ENCODE measurements at places on chromosomes 3 and 15.

DNA sequence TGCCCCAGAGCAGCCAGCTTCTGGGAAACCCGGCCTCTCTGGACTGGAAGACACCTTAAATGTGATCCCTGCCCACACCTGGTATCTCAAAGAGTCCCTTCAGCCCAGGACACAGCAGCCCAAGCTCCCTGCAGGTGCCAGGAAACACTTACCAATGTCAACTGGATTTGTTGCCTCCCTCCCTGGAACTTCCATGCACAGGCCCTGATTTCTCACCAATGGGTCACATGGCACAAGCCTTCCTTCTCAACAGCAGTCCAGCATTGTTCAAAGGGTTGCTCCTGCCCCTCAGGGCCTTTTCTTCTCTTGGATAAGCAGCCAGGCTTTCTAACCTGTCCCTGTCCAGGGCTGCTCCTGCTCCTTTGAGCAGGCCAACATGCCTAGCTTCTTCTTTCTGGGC lies 31.6 kb downstream of the ANP32A start:
- no peak for DNase-seq

- no peak for DNase-seq
Observed at GRCh38 chr3:188400494-188401243, 246.7 kb downstream of the LPP start.

GRCh38 chr15:77421370-77421700 lies 647 bp downstream of the HMG20A start:
- DNase-seq: no peak

GRCh38 chr3:4587061-4587837 lies 94.1 kb downstream of the ITPR1 start:
- no peak for DNase-seq

- DNase-seq: no peak
Observed at GRCh38 chr3:191958980-191959671, 498.2 kb downstream of the PYDC2 start.

DNA sequence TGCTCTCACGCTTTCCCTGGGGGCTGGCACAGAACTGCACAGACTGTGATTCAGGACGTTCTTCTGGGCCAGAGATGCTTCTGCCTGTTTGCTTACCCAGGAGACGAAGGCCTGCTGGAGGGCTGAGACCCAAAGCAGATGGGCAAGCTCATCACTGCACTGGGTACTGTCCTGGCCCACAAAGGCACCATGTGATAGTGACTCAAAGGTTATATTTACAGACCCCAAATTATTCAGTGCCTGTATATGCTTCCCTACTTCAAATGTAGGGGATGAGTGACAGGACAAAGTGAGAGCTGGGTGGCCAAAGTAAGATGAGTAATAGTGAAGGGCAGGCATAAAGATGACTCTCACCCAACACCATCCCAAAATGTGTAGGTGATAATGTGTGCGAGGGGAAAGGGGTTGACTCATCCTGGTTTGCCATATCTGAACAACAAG lies 127.4 kb downstream of the WDR76 start:
- DNase-seq: no peak

GRCh38 chr3:54599716-54600115 lies 328.1 kb downstream of the LRTM1 start:
- no peak for DNase-seq

- no peak for DNase-seq
Observed at GRCh38 chr15:29051422-29051821, 165.6 kb downstream of the APBA2 start.

GRCh38 chr3:106290304-106290997 lies 421.6 kb upstream of the CBLB start:
- DNase-seq: no peak

- DNase-seq: no peak
Observed at GRCh38 chr15:91469632-91470567, 369.8 kb downstream of the SV2B start.

- DNase-seq: no peak
Observed at GRCh38 chr15:91779960-91780359, 73.5 kb upstream of the SLCO3A1 start.

DNA sequence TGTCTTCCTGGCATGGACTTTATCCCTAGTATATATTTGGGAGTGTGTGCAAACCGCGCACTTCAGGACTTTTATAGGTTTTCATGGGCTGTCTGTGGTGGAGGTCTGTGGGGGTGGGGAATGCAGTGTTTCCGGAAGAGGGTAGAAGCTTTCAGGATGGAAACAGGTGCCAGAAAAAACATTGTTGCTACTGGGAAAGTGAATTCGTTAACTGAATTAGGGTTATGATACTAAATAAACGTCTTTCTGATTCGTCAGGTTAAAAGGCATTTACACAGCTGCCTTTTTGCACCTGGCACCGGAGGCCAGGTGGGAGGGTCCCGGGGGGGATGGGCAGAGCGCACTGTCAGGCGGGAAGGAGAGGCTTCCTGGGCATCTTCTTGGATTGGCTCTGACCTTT lies 62.1 kb downstream of the SLCO3A1 start:
- DNase-seq: no peak

DNA sequence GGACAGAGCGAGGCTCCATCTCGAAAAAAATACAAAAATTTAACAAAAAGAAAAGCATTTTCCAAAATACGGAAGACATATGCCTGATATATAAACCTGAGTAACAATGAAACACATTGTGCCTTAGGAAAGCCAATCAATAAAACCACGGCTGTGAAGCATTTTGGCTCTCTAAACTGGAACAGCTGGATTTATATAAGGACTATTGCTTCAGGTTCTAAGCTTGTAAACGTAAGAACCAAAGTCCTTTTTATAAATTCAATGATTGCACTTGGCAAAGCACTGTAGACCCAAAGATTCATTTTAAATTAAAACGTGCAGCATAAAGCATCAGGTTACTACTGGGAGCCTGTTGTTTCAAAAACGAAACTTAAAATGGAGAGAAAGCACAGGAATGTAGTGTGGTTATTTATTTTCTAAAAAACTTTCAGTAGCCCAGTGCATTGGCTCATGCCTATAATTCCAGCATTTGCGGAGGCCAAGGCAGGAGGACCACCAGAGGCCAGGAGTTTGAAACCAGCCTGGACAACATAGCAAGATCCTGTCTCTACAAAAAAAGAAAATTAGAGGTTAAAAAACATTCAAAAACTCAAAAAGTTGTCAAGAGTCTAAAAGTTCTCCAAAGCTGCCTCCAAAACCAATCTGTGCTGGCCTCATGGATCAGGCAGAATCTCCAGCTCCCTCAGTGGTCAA lies 61.5 kb downstream of the USF3 start:
- no peak for DNase-seq

DNA sequence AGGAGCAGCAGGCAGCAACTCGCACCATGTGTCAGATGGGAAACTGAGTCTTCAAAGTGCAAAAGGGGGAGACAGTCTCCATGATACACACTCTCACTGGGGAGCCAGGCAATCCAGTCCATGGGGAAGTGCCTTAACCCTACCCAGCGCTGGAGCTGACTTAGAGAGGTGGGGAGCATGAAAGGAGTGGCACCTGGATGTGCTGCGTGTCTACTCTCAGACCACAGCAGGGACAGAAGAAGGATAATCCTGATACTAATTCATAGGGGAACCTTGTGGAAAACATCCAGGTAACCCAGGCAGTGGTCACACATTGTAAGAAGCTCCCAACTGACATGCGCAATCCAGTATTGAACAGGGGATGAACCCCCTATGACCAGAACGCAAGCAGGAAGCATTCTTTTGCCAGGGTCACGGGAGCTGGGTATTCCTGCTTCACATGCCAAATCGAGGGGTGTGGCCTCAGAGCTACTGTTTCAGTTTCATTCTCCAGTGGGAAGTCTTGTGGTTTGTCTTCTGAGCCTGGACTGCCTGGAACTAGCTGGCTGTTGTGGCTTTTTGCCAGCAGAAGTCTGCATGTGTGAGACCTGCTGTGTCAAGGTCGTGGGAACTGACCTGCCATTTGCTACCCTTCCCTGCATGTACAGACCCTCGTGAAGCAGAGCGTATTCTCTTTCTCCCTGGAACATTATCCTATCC lies 367.6 kb upstream of the NDN start:
- no peak for DNase-seq

DNA sequence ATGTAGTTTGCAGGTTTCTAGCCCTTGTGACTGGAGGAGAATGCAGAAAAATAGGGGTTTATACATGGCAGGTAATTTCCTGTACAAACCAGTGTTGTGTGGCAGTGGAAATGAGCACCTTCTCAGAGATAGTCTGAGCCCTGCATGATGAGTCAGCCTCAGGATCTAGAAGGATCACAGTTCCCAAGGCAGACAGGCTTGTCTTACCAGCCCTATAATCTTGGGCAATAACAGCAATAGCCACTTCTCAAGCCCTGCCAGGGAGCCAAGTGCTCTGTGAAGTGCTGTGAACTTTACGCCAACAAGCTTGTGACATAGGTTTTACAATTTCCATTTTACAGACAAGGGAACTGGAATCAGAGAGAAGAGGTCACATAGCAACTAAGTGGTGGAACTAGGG lies 89.4 kb downstream of the CD47 start:
- no peak for DNase-seq

- DNase-seq: no peak
Observed at GRCh38 chr3:9022305-9023225, 59.3 kb upstream of the RAD18 start.

DNA sequence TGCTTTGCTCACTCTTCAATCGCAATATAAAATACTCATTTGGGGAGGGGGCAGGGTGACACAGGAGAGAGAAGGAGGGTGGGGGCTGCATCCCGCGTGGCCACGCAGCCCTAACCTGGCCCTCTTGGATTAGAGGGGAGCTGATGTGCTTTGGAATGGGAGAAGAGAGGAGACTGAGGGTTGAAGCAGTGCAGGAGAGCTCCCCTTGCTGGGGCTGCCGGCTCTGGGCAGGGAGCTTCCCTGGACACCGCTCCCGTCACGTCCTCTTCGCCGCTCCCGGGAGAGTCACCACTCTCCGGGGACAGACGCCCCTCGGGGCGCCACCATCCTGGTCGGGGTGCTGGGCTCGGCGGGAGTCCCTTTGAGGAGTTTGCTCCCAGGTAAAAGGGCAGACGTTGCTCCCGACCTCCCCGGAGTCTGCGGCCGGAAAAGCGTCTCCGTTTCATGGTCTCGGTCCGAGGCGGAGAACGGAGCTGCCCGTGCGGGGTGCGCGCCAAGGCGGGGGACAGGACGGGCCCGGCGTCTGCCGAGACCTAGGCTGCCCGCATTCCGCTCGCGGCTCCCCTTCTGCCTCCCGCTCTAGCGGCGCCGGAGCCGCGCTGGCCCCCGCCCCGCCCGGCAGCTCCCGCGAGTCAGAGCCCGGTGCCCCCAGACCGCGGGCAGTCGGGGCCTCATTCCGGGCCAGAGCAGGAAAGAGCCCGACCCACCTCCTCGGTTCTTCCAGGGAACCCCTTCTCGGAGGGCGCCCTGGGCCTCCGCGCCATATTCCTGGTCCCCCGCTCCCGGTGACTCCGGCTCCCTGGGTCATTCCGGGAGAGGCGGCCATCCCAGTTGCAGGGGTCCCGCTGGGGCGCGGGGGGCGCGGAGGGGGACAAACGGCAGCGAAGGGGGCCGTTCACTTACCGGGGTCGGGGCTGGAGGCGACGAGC lies 603 bp downstream of the SLC7A14 start:
- peak; percentile 10 for DNase-seq

- DNase-seq: no peak
Observed at GRCh38 chr3:57986261-57986660, 22.0 kb upstream of the FLNB start.

DNA sequence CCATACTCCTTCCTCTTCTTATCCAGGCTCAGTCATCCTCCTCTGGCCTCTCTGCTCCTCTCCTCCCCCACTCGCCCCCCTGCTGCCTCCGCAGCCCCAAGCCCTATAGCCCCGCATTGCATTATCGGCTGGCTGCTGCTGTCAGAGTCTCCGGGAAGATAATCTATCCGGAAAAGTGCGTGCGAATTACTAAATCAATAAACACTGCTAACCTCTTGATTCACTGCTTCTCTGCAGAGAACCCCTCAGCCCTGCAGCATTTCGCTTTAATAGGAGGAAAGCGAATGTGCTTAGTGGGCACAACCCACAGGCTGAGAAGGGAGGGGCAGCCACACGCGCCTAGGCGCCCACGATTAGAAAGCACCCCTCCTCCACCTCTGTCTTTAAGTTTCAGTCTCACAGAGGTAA lies 167.6 kb downstream of the ABHD5 start:
- DNase-seq: no peak

DNA sequence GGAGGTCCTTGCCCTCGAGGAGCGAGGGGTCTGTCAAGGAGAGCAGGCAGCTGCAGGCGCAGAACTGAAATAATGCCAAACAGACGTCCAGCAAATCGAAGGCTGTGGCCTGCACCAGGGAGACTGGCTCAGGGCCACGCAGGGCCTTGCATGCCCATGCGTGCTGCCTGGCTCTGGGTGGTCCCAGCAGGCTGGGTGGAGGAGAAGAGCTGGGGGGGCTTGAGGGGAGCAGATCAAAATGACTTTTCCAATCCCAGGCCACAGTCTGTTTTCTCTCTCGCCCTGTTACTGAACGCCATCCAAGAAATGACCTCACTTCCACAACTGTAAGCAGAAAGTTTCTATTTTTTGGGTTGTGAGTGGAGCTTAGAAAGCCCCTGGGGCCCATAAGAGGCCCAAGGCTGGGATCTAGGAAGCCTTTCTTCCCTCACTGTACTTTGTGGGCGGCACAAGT lies 96.9 kb upstream of the RPL32 start:
- DNase-seq: no peak

DNA sequence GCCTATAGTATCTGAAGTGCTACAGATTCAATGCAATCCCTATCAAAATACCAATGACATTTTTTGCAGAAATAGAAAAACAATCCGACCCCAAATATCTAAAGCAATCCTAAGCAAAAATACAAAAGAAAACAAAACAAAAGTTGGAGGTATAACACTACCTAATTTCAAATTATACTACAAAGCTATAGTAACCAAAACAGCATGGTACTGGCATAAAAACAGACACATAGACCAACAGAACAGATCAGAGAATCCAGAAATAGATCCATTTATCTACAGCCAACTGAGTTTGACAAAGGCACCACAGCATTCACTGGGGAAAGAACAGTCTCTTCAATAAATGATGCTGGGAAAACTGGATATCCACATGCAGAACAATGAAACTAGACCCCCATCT lies 23.8 kb upstream of the CDAN1 start:
- no peak for DNase-seq

- no peak for DNase-seq
Observed at GRCh38 chr15:66865622-66866611, 163.9 kb downstream of the SMAD6 start.

GRCh38 chr3:177057768-177058167 lies 139.5 kb downstream of the TBL1XR1 start:
- DNase-seq: no peak

GRCh38 chr3:123261666-123262065 lies 59.9 kb downstream of the SEC22A start:
- DNase-seq: no peak

Data from progenitor cell of endocrine pancreas (in vitro differentiated cells).